ENCODE measurements at places on chromosomes 12 and 14. TPM values are rescaled to one million over a fixed set of nuclear protein-coding genes. Genes with fewer than 3 reads are reported as not detected.

Gene VPS37B
- total RNA-seq: 25.4 TPM

Gene ADAM20
- 1.6 TPM for total RNA-seq

Gene ZCRB1
- 36.9 TPM for total RNA-seq

Gene SLC10A1
- total RNA-seq: not detected

Gene RPS6KL1
- 4.0 TPM for total RNA-seq

Gene PTPRQ
- total RNA-seq: 0.47 TPM

Gene USP44
- total RNA-seq: 5.9 TPM

- ATAC-seq: no peak
Observed at GRCh38 chr14:86217523-86217922, 687.6 kb downstream of the FLRT2 start.

- ATAC-seq: no peak
Observed at GRCh38 chr14:61388976-61389576, 67.7 kb downstream of the PRKCH start.

- ATAC-seq: peak; percentile 32
Observed at GRCh38 chr12:46555406-46555852, 182.9 kb upstream of the SLC38A2 start.

DNA sequence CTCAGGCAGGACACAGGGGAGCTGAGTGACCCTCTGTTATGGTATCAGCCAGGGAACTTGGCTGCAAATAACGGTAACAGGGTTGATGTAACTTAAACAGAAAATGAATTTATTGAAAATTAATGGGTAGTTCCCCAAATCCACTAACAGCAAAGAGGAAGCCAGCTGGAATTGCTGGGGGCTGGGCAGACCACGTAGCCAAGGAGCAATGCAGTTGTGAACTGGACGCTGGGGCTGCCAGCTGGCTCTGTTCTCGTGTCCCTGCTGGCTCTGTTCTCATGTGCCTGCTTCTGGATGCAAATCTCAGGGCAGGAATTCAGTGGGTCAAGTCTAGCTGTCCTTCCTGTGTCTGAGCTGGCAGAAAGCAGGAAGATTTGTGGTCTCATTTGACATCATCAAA is 1383.3 kb upstream of the TMEM132C start:
- ATAC-seq: no peak

DNA sequence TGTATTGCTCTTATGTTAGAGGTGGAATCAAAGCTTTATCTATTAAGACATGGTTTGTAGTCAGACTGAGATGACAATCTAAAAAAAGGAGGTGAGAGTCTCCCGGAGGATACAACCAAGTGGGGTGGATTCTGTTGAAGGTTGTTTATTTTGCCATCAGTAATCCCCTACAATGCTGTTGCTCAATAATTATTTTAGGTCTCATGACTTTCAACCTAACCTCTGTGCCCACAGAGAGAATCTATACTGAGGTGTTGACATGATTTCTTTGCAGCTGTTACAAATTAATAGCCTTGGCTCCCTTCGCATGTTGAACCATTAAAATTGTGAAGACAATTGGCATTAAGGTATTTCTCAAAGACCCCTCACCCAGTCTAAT is 28.7 kb upstream of the FOS start:
- ATAC-seq: no peak

GRCh38 chr12:8780389-8780788 is 42.0 kb upstream of the A2ML1 start:
- no peak for ATAC-seq

- no peak for ATAC-seq
Observed at GRCh38 chr14:42626986-42627385, 1020.3 kb downstream of the LRFN5 start.

- no peak for ATAC-seq
Observed at GRCh38 chr12:93279565-93280412, 97.9 kb upstream of the NUDT4 start.

Measured in gastroesophageal sphincter (tissue), 4 donors.